ENCODE measurements at places on chromosomes 3 and 15. TPM values are rescaled to one million over a fixed set of nuclear protein-coding genes. Genes with fewer than 3 reads are reported as not detected.

The ANKUB1 gene
- not detected for polyA plus RNA-seq

The GP9 gene
- 1.3 TPM for polyA plus RNA-seq

The UBE2Q2 gene
- polyA plus RNA-seq = 40.8 TPM

The MUC4 gene
- 1.0 TPM for polyA plus RNA-seq

The ABTB1 gene
- 28.2 TPM for polyA plus RNA-seq

The GOLGA6B gene
- not detected for polyA plus RNA-seq

The IQCF5 gene
- polyA plus RNA-seq = not detected

The AMT gene
- 48.4 TPM for polyA plus RNA-seq

The SHC4 gene
- 2.4 TPM for polyA plus RNA-seq

The DISP2 gene
- polyA plus RNA-seq = 0.58 TPM

The CPN2 gene
- polyA plus RNA-seq = 0.62 TPM
